ENCODE measurements at places on chromosomes 5 and 9. TPM values are rescaled to one million over a fixed set of nuclear protein-coding genes. Genes with fewer than 3 reads are reported as not detected.
A peak's percentile ranks its signal among the peaks of the same experiment; 100 is the strongest.

DNA sequence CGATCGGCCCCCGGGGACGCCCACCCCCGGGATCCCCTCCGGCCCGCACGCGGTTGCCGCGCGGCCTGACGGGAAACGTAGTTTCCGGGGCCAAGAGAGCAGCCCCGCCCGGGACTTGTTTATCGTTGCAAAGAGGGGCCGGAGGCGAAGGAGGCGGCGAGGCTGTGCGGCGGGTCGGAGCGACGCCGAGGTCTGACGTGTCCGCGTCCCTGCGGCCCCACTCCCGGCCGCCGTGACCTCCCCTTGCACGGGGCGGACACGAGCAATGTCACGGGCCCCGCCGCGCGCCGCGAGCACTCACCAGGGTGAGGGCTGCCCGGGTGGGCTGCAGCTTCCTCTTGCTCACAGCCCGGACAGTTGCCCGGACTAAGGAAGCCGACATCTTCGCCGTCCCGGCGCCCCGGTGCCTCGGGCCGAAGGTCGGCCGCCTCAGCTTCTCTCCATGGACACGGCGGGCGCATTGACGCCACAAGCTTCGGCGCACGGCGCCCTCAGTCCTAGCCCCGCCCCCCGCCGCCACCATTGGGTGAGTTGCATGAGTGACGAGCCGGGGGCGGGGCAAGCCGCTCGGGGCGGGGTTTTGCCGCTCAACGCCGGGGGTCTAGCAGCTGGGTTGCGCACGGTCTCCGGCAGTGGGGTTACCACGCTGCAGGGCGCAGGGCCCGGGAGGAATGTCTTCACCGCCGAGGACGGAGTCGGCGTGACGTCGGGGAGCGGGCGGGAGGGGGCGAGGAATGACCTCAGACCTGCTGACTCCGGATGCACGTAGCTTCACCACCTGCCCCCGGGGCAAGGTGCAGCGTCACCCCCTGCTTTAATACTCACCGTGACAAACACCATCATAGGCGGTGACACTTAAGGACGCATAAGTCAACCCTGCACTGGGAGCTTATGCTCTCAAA is at the start of gene ISCA1:
Gene ISCA1 (minus strand): TSS at position 462 of the 902 bp plus-strand sequence. CDS start 80 bp downstream, at position 382.
- DNase-seq, result peak; percentile 97

The CLK4 gene
- 30.5 TPM for total RNA-seq

The SLC27A6 gene
- 7.1 TPM for total RNA-seq

- DNase-seq, result no peak
Observed at GRCh38 chr5:53739111-53739510, 178.7 kb downstream of the NDUFS4 start.

The PIP5K1B gene
- 13.8 TPM for total RNA-seq

The PHF24 gene
- 1.7 TPM for total RNA-seq

GRCh38 chr5:27412384-27412783 is 374.0 kb upstream of the CDH9 start:
- no peak for DNase-seq

The ARSI gene
- 0.65 TPM for total RNA-seq

GRCh38 chr5:64644831-64645230 is 45.5 kb upstream of the SHISAL2B start:
- DNase-seq, result no peak

GRCh38 chr9:100394032-100394695 is 32.8 kb upstream of the MSANTD3 start:
- DNase-seq, result no peak

GRCh38 chr9:84697042-84697441 is 27.5 kb downstream of the NTRK2 start:
- DNase-seq, result no peak

DNA sequence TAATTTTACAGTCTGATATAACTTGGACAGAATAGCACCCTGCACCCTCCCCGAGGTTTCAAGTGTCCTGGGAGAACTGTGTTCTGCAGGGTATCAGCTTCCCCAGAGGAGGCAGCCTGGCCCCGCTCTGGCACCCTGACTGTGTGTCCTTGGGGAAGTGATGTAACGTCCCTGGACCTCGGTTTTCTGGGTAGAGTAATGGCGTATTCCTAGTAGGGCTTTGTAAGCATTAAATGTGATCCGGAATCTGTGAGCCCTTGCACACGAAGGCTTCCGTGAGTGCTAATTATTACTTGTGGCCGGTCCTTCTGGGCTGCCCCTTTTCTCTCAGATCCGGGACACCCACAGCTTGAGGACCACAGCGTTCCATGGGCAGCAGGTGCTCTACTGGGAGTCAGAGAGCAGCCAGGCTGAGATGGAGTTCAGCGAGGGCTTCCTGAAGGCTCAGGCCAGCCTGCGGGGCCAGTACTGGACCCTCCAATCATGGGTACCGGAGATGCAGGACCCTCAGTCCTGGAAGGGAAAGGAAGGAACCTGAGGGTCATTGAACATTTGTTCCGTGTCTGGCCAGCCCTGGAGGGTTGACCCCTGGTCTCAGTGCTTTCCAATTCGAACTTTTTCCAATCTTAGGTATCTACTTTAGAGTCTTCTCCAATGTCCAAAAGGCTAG is 1.0 kb upstream of the CACFD1 start:
- no peak for DNase-seq

The AJM1 gene
- 4.8 TPM for total RNA-seq

DNA sequence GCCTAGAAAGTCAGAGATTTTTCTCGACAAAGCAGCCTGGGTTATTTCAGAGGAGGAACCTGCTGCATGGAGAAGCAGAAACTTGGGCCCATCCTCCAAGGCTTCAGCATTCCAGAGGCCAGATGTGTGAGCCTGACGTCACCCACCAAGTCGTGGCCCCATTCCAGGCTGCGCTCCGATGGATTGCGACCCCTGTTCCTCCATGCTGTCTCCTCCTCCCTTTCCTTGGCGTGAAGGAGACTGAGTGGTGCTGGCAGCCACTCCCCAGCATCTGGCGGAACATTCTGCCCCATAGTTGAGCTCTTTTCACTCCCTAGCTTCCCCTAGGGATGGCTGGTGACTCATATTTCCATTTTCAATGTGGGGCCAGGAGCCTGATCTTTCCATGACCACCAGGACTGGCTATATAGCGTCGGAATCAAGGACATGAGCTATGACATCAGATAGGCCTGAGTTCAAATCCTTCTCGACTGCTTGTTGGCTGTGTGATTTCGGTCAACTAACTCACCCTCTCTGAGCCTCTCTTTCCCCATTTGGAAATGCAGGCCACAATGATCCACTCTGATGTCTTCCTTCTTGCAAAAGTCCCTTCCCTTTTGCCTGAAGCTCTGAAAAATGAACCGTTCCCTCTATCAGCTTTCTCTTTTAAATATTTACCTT is 24.5 kb upstream of the DUSP1 start:
- DNase-seq, result peak; percentile 91

- no peak for DNase-seq
Observed at GRCh38 chr9:132182314-132183091, 20.6 kb downstream of the NTNG2 start.

DNA sequence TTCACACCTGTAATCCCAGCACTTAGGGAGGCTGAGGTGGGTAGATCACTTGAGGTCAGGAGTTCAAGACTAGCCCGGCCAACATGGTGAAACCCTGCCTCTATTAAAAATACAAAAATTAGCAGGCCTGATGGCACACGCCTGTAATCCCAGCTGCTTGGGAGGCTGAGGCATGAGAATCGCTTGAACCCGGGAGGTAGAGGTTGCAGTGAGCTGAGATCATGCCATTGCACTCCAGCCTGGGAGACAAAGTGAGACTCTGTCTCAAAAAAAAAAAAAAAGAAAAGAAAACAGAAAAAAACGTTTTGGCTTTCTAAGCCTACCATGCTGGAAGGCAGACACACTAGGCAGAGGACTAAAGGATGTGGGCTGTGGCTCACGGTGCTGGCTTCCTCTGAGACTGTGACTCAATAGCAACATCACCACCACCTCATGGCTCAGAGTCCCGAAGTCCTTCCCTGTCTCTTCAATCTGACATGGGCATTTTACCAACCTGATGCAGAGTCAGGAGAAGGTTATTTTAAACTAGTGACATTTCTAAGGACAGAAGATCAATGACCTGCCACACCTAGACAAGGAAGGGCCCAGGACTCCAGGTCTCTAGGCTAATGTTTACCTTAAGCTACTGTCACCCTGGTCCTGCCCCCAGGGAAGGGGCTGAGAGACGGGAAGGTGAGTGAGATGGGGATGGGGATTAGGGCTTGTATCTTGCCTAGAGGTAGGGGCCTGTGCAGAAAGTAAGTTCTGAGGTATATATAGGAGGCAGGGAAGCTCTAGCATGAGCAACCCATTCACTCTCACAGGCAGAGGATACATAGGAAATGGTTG is 3.7 kb downstream of the ECSCR start:
- DNase-seq, result no peak

GRCh38 chr9:92638621-92639101 is 31.3 kb downstream of the IPPK start:
- peak; percentile 31 for DNase-seq

DNA sequence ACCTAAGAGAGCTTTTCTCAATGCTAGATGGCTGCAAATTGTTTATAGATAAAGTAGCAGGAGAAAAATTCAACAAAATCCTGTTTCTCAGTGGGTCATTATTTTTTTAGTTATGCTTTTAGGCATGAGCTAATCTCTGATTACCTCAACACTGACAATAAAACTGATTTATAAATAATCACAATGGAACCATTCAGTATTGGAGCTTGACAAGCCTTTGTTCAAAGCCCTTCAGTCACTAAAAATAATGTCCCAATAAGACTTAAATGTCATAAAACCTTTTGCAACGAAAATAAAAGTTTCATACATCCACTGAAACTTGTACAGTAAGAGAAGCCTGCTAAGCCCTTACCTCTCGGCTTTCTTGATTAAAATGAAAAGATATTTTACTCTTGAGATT is 27.2 kb downstream of the PTPDC1 start:
- no peak for DNase-seq

DNA sequence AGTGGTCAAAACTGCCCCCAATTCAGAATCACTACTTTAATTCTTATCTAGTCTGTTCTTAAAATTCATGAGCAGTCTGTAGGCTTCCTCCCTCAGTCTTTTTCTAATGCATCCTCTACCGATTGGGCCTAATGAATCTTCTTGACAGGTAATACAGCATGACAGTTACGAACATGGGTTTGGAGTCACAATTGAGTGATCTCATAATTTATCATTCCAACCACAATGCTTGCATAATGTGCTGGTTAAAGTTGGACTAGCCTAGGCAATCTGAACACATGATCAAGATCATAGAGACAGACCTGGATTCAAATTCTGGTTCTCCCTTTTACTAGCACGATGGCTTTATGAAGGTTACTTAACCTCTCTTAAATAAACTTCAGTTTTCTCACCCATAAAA is 33.1 kb upstream of the SETD9 start:
- DNase-seq, result no peak

DNA sequence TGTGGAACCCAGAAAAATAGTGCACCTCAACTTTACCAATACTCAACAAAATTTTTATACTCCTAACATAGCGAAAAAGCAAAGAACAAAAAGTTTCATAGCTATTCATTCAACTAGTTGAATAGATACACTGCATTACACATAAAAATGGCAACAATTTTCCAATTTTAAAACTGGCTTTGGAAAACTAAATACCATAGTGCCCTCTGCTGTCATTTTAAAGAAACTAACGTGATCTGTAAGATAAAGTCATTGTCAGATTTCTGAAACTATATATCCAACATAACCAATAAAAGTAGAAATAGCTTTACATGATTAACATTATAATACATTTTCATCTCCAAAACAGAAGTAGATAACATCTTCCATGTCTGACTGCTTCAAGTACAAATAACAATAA is 31.6 kb downstream of the DTWD2 start:
- DNase-seq, result no peak

DNA sequence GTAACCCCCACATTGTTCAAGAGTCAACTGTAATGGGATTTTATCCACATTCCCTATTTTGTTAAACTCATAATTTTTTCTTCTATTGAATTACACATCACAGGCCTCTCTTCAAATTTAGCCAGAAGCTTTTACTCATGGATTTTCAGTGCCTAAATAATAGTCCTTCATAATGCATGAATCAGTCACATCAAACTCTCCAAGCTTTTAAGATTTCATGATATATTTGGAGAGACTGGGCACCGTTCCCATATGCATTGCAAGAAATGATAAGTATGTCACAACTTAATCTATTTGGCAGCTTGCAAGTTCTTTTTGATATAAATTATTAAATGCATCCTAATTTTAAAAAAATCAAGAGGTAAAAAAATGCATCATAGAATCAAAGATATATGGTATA is 465.9 kb downstream of the DMAC1 start:
- no peak for DNase-seq

GRCh38 chr5:179880848-179881590 is 22.4 kb upstream of the MRNIP start:
- DNase-seq, result no peak

- DNase-seq, result no peak
Observed at GRCh38 chr9:2356041-2356790, 265.4 kb upstream of the VLDLR start.

GRCh38 chr9:99118782-99119466 is 14.0 kb downstream of the TGFBR1 start:
- DNase-seq, result no peak

- no peak for DNase-seq
Observed at GRCh38 chr9:133839822-133840329, 101.7 kb upstream of the SARDH start.

The LCN1 gene
- not detected for total RNA-seq

The ELOVL7 gene
- 16.7 TPM for total RNA-seq

- no peak for DNase-seq
Observed at GRCh38 chr5:95782181-95782580, 40.3 kb downstream of the GLRX start.

DNA sequence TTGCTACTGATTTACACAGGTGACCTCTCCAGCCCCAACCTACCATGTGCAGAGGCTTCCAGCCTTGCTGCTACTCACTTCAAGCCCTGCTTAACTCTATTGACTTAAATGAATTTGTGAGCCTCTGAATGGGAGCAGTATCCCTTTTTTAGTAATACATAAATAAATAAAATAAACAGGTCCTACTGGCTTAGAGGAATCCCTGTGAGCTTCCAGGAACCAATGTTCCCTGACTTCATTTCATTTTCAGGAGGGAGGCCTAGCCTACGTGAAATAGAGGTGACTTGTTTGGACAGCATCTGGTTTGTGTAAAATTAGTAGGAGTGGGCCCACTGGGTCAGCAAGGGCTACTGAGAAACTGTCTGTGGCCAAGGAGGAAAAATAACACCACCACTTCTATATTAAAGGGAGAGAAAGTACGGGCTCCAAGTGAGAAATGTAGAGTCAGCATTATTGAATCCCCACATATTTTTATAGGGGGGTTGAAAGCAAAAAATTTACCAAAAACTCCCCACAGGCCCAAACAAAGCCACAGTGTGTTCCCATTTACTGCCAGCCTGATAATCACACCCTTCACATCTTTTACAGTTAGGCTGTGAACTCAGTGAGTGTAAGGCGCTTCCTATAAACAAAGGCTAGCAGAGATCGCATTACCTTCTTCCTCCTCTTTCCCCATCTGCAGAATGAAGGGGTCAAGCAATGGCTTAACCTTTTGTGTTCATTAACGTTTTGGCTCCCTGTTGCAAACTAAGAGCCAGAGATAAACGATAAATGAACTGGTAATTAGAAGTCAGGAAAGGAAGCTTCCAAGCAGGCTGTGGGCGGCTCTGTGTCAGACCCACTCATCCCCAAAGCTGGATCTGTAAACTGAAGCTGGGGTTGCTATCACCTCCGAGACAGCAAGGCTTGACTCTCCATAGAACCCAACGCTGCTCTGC is 138.8 kb upstream of the LIFR start:
- no peak for DNase-seq
